NCI-H2107 (cell line): ENCODE measurements at places on chromosomes 6 and 20.

DNA sequence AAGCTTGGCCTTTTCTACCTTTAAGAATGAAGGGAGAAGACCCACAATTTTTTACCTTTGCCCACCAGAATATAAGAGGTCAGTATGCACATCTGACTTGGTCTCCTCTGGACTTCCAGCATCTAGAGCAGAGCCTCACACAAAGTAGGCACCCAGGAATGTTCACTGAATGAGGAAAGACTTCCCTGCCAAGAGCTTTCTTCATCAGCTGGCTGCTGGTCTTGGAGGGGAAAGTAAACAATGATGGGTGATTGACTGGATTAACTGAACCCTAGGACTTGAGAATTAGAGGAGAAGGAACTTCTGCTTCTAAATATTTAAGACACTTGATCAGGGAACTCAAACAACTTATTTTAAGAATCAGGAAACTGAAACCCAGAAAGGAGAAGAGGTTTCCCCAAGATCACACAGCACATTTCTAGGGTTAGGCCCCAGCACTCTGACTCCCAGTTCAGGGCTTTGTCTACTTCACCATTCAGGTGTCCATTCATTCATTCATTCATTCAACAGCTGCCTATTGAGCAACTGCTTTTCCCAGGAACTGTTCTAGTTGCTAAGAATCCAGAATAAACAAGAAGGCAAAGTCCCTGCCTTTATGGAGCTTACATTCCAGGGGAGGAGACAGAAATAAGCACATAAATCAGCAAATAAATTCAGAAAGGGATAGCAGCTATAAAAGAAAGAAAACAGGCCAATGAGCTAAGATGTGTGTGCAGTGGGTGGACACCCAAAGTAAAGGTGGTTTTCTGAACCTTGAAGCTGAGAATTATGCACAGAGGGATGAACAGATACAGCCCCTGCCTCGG lies 216.9 kb upstream of the LRFN2 start:
- DNase-seq = no peak

DNA sequence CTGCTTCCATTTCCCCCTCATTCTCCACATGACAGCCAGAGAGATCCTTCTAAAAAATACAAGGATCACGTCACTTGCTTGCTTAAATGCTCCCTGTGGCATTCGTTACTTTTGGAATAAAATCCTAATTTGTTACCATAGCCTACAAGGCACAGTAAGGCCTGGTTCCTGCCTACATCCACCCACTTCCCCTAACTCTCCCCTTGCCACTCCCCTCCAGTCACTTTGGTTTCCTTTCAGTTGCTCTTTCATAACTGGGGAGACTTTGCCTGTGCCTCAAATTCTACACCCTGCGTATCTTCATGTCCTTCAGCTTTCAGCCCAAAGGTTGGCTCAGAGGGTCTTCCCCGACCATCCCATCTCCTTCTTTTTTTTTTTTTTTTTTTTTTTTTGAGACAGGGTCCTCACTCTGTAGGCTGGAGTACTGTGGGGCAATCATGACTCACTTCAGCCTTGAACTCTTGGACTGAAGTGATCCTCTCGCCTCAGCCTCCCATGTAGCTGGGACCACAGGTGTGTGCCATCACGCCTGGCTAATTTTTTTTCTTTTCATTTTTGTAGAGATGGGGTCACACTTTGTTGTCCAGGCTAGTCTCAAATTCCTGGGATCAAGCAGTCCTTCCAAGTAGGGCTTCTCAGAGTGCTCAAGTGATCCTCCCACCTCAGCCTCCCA lies 12.5 kb downstream of the ID1 start:
- DNase-seq = no peak

GRCh38 chr20:46063652-46064054 lies 26.1 kb downstream of the NCOA5 start:
- DNase-seq = no peak

DNA sequence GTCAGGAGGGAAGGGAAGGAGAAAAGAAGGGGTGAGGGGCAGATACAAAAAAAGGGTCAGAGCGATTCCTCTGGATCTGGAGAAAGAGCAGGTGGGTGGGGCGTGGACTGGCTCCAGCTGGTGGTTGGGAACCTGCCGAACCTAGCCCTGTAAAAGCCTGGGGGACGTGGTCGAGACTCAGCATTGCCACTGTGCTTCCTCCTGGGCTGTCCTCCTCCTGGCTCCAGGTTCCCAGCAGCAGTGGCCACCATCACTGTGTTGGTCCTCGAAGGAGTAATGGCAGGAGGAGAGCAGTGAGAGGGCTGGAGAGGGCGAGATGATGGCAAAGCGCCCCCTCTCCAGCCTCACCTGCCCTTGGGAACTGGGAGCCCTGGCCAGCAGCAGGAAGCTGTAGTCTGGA lies 3.5 kb upstream of the RAET1L start:
- no peak for DNase-seq

- DNase-seq = no peak
Measured at GRCh38 chr6:130796313-130796905, 30.8 kb upstream of the SMLR1 start.

DNA sequence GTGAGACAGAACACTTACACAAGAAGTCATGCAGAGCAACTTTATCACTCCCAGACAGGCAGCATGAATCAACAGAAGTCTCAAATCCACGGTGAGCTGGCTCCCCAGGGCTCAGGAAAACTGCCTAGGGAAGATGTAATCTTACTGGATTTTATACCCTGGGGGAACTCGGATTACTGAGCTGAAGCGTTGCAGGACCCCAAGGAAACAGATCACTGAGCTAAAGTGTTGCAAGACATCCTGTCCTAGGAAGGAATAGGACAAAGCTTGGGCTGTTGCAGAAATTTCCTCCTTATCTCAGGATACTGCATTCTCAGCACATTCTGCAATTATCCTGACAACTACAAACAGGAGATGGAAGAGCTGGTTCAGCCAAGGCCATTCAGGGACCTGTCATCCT lies 224.8 kb downstream of the TFAP2A start:
- DNase-seq = no peak

DNA sequence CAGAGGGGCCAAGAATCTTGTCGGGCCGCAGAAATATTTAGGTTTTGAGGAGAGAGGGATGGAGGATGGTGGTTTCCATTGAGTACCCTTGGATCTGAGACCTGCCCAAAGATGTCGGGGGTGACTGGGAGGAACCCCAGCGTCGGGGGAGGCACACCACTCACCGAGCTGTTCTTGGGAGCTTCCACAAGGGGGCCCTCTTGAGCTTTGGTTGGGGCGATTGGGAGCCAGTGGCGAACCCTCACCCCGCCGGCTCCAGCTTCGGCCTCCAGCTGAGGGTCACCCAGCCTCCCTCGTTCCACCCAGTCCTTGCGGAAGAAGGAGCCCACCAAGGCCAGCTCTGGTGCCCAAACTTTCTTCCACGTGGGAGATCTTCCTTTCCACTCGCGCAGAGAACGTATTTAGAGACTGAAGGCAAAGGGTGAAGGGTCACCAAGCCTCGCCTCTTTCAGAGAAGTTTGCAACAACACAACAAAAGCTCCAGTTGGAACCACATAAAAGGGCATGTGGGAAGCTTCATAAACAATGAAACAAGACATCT lies 33.6 kb downstream of the APCDD1L start:
- no peak for DNase-seq

DNA sequence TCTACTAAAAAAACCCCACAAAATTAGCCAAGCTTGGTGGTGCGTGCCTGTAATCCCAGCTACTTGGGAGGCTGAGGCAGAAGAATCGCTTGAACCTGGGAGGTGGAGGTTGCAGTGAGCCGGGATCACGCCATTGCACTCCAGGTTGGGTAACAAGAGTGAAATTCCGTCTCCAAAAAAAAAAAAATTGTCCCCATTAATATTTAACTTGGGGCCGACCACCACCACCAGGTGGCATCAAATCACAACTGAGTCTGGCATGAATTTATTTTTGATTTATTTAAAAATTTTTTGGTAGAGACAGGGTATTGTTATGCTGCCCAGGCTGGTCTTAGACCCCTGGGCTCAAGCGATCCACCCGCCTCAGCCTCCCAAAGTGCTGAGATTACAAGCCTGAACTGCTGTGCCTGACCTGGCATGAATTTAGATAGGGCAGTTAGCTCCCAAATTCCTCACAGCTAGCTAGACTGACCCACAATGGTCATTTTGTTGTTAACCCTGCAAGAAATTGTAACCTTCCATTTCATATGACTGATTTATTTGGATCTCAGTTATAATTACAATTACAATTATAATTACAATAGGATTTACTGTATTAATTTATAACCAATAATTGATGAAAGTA lies 17.1 kb upstream of the BEND3 start:
- DNase-seq = no peak

- no peak for DNase-seq
Measured at GRCh38 chr6:121216928-121217327, 117.4 kb downstream of the TBC1D32 start.

GRCh38 chr6:144712541-144712940 lies 427.4 kb downstream of the UTRN start:
- no peak for DNase-seq

DNA sequence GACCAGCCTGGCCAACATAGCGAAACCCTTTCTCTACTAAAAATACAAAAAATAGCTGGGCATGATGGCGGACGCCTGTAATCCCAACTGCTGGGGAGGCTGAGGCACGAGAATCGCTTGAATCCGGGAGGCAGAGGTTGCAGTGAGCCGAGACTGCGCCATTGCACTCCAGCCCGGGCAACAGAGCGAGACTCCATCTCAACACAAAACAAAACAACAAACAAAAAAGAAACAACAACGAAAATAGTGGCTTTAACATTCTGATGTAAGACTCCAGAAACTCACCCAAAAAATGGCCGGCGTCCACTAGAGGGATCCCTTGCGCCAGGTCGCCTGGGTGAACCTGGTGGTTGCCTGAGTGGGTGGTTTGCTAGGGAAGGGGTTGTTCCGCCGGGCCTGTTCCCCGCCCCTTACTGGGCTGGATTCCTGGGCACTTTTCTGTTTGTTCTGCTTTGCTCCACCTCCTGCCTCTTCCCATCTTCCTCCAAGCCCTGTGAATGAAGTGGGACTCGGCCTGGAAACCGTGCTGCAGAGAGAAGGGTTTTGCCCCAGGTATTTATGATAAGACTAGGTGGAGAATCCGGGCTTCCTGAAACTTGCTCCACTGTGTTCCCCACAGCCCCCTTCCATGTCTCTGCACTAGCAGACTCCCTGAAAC lies 1.5 kb downstream of the PABPC1L start:
- no peak for DNase-seq
